Activated naive CD8-positive, alpha-beta T cell treated with anti-CD3 and anti-CD28 coated beads, Interleukin-2, amount 10 ng/mL, durations not matched to agents 7 days and 5 days (primary cell): ENCODE measurements at places on chromosomes 3 and 15. TPM values are rescaled to one million over a fixed set of nuclear protein-coding genes. Genes with fewer than 3 reads are reported as not detected.

CHRNA7 gene
- 0.43 TPM for total RNA-seq

GRCh38 chr15:101625980-101626379 is 26.2 kb downstream of the TM2D3 start:
- H3K4me1 ChIP-seq = peaks cover 3% of the 10 kb centered on the region
- H3K4me3 ChIP-seq = no peak overlapping the region
- no peaks in the 10 kb centered on the region for H3K27me3 ChIP-seq
- no peak for DNase-seq
- H3K36me3 ChIP-seq = peaks cover 22% of the 10 kb centered on the region

DNA sequence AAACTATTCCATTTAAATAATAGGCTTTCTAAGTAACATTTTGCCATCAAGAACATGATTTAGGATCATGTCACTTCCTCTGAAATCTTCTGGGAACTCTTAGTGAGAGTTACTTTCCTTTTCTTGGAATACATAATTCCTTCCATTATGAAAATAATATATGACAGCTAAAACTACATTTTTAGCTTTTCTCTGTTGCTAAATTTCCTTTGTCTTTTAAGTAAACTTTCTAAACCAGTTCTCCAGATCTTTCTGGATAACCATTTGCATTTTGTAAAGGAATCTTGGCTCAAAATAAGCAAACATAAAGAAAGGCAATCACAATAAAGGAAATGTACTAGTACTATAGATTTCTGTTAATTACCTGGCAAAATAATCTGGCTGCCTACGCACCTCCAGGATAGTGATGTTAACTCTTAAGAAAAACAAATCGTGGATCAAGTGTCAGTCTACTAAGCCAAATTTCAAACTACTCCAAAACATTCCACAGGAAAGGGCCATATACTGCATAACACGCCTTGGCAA is 165.7 kb downstream of the ZNF385D start:
- no peak overlapping the region for H3K4me3 ChIP-seq
- no peaks in the 10 kb centered on the region for H3K36me3 ChIP-seq
- H3K27me3 ChIP-seq = no peaks in the 10 kb centered on the region
- H3K27ac ChIP-seq = no peak overlapping the region
- no peak for DNase-seq

- H3K27me3 ChIP-seq = peaks cover 2% of the 10 kb centered on the region
- DNase-seq = no peak
- H3K36me3 ChIP-seq = no peaks in the 10 kb centered on the region
- H3K4me1 ChIP-seq = peaks cover 5% of the 10 kb centered on the region
- no peak overlapping the region for H3K4me3 ChIP-seq
- H3K27ac ChIP-seq = no peak overlapping the region
Measured at GRCh38 chr3:58190882-58191281, 19.9 kb downstream of the DNASE1L3 start.

CISH gene
- total RNA-seq = 365 TPM

DNA sequence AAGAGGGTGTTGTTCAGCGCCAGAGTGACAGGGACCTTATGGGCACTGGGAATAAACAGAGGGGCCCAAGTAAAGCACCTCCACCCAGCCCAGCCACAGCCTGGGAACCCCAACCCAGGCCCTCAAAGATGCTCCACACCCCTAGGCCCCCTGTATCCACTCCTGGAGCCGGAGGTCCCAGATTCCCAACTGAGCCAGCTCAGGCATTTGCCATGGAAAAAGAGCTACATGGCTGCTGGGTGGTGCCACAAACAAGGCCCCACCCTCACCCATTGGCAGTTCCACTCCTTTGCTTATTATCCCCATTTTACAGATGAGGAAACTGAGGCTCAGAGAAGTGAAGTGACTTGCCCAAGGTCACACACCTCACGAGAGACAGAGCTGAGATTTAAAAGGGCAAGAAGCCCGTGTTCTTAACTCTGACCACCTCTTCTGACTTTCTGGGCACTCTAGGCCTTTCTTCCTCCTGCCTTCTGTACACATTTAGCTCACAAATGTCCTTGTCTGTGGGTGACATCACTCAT is 16.9 kb downstream of the ANPEP start:
- H3K27ac ChIP-seq = no peak overlapping the region
- peaks cover 14% of the 10 kb centered on the region for H3K27me3 ChIP-seq
- H3K4me3 ChIP-seq = no peak overlapping the region
- no peak for DNase-seq

- peak overlapping the region; percentile 84 for H3K4me3 ChIP-seq
- peak overlapping the region; percentile 90 for H3K27ac ChIP-seq
- no peaks in the 10 kb centered on the region for H3K27me3 ChIP-seq
- peaks cover 3% of the 10 kb centered on the region for H3K36me3 ChIP-seq
- DNase-seq = peak; percentile 75
- peaks cover 41% of the 10 kb centered on the region for H3K4me1 ChIP-seq
Measured at GRCh38 chr15:85379403-85380131, 836 bp upstream of the AKAP13 start.

DNA sequence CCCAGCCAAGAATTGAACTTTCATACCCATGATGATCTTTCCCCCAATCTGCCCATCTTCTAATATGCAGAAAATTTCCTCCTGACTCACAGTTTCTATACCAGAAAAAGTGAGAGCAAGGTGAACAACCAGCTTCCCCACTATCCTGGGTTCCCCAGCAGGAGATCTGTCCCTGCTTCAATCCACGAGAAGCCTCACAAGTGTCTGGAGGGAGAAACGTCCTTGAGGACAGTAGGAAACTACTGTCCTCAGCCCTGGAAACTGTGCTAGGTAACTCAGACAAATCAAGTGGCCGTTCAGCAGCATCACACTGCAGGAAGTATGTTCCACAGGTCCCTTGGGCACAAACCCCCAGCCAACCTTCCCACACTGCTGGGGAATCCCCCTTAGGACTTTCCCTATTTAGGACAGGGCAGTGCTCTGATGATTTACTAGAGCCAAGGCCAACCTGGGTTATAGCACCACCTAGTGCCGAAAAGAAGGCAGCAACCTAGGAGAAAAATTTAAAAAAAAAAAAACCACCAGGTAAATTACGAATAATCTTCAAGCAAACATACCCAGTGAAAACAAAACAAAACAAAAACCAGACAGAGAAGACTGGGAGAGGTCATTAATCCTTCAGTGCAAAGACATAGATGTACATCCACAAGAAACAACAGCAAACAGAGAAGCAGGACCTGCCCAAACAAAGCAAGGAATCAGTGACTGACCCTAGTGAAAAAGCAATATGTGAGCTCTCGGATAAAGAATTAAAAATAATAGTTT is 36.0 kb downstream of the MORC1 start:
- no peaks in the 10 kb centered on the region for H3K4me1 ChIP-seq
- H3K27ac ChIP-seq = no peak overlapping the region
- DNase-seq = peak; percentile 29
- no peaks in the 10 kb centered on the region for H3K36me3 ChIP-seq
- peaks cover 37% of the 10 kb centered on the region for H3K27me3 ChIP-seq
- H3K4me3 ChIP-seq = no peak overlapping the region
